NCI-H2081 treated with DMSO at 0.1 percent for 48 hours (cell line): ENCODE measurements at places on chromosomes 6 and 20.

DNA sequence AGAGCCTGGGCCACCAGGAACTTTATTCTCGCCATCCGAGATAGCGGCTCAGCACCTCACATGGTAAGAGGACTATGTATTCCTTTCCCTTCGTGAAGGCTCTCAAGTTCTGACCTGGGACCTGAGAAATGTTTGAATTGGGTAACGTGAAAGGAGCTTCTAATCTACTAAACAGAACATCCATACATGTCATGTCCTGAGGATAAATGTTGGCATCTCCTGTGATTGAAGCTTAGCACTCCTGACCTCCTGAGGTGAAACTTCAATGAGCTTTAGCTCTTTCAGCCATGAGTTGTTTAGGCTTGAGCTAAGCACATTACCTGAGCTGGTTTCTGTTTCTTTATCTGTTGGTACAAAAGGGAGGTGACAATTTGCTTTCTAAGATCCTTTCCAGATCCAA lies 280.9 kb downstream of the PACRG start:
- no peak for DNase-seq

DNA sequence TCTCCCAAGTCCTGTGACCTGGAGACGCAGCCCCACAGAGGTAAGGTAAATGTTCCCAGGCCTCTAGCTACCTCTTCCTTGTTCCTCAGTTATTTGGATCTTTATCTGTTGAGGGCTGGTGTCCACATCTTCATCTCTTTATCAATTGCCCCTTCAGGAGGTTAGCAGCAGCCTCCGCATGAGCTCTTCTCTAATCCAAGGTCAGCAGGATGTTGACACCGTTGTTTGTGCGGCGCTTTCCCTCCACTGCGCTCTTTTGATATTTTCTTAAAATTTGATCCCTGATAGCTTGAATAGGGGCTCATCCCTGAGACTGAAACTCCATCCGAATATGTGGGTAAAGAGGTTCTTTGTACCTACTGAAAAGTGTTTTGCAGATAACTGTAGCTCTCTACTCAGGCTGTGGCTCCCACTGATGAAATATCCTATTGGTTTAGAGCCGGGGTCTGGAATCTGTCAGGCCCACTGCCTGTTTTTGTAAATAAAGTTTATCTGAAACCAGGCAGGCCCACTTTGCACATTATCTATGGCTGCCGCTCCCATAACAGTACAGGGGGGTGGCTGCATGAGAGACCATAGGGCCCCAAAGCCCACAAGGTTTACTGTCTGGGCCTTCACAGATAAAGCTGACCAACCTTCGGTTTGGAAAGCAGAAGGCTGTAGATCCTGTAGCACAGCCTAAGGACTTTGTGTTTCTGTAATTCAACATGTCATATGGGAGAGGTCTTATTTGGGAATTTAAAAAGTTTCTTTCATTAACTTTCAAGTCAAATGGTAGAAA lies 362.6 kb downstream of the QKI start:
- no peak for DNase-seq

- no peak for DNase-seq
Measured at GRCh38 chr20:63734946-63735858, 1.3 kb upstream of the LIME1 start.

GRCh38 chr20:33387177-33387576 lies 14.1 kb downstream of the CDK5RAP1 start:
- no peak for DNase-seq

- DNase-seq: no peak
Measured at GRCh38 chr6:113076116-113076515, 729.0 kb downstream of the RFPL4B start.

DNA sequence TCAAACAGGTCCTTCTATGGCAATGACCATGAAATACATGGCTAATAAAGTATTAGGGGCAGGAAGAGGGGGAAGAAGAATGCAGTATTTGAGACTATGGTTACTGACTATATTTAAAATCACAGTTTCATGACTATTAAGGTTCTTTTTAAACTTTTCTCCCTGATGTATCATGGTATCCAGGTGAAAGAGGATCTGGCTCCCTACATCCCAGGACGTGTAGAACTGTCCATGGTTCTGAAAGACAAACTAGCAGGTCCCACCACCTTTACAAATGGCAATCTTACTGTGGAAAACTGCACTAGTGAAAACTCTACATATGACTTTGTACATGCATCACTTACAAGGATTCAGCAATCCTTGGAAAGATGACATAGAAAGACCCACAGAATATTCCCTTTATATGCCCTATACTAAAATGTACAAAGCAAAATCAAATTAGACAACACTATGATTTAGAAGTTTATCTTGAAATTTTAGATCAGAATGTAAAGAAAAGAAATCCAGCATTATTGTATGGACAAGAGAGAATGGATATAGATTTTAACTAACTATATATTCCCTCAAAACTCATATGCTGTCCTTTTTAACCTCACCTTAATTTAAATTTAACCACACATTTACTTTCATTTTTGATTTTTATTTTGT lies 33.5 kb downstream of the RPP21 start:
- no peak for DNase-seq

- DNase-seq: no peak
Measured at GRCh38 chr6:28135393-28135792, 6.3 kb upstream of the ZKSCAN8 start.

DNA sequence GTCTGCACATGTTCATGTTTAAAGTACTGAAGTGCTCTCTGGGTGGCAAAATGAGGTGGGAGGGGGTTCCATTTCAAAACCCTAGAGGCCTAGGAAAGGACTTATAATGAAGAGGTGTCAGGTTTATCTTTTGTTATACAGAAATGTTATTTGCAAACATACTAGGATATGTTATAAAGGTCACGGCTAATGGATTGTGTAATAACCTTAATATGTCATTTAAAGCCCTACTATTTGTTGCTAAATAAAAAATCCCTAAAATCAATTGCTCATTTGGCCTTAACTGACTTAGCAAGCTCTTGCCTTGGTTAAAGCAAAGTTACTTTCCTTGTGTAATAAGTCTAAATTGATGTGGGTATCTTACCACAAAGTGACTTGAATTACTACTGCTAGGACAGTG lies 8.8 kb downstream of the NKX2-4 start:
- DNase-seq: no peak

GRCh38 chr20:34713194-34713943 lies 9.2 kb downstream of the TP53INP2 start:
- no peak for DNase-seq
